Renal pelvis (tissue), 12 donors: ENCODE measurements at places on chromosomes 3 and 15. TPM values are rescaled to one million over a fixed set of nuclear protein-coding genes. Genes with fewer than 3 reads are reported as not detected.

- DNase-seq: no peak
These were observed 152.3 kb downstream of the NR1I2 start for GRCh38 chr3:119934249-119934648.

Gene SUCLG2
- polyA plus RNA-seq: 70.8 TPM

- no peak for DNase-seq
These were observed 14.4 kb downstream of the CHST13 start for GRCh38 chr3:126538316-126538715.

DNA sequence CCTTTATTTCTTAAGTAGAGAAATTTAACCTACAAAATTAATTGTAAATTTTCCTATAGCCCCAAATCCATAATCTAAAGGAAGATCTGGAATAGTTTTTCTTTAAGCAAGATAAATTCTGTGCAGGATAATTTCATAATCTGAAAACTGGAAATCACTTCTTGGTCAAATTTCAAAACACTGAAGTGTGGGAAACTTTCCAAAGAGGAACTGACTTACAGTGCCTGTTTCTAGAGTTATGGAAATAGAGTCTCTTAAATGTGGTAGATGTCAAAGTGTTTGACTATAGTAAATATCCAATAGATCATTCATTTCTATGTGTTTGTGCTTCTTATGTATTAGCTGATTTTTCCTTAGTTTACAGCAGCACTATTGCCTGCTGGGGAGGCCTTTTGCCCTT is 1.6 kb upstream of the P2RY13 start:
- DNase-seq: no peak
